NCI-H1694 treated with DMSO at 0.1 percent for 48 hours (cell line): ENCODE measurements at places on chromosomes 7 and 10.

- DNase-seq, result no peak
Observed at GRCh38 chr7:158664406-158664805, 40.2 kb downstream of the NCAPG2 start.

GRCh38 chr10:45197816-45198485 lies 117.5 kb downstream of the OR13A1 start:
- DNase-seq, result no peak

- DNase-seq, result no peak
Observed at GRCh38 chr10:33772370-33773252, 438.1 kb upstream of the NRP1 start.

- DNase-seq, result peak; percentile 20
Observed at GRCh38 chr10:13823096-13823708, 236.4 kb downstream of the PRPF18 start.

GRCh38 chr7:75756991-75757676 lies 14.9 kb downstream of the CCL26 start:
- DNase-seq, result no peak

DNA sequence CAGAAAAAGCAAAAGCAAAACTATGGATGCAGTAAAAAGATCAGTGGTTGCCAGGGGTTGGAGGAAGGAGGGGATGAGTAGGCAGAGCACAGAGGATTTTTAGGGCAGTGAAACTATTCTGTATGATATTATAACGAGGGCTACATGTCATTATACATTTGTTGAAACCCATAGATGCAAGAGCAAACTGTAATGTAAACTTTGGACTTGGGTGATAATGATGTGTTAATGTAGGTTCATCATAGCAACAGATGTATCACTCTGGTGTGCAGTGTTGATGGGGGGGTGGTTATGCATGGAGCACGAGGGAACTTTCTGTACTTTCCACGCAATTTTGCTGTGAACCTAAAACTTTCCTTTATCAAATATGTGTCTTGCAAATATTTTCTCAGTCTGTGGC lies 23.2 kb downstream of the SLK start:
- no peak for DNase-seq

DNA sequence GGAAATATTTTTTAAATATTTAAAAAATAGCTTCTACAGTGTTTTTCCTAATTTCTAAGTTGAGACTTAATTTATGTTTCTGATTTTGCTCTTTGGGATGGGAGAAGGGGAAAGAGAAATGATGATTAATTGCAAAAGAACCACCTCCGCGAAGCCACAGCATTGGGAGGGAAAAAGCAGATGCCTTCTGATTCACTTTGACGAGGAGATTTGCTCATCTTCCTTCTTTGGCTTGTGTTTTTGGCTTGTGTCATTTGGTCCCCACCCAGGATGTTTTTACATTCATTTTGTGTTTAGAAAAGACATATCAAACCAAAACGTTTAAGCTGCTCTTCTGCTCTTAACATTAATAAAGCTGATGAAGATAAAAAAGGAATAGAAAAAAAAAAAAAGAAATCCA lies 121.7 kb downstream of the MACC1 start:
- DNase-seq, result no peak

DNA sequence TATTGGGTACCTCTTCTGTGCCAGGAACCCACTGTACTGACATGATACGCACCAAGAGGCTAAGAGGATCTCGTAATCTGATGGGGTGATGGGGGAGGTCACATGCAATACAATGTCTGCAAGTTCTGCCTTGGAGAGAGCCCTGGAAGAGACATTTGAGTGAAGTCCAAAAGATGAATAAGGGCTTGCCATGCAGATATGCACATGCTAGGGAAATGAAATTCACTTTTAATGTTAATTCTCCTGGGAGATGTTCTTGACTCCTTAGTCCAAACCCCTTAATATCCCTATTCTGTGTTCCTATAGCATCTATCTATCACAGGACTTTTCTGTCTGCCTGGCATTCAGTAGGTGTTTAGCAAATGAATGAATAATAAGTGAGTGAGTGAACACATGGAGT lies 54.0 kb upstream of the GLCCI1 start:
- DNase-seq, result no peak

- no peak for DNase-seq
Observed at GRCh38 chr7:12794722-12795302, 107.4 kb downstream of the ARL4A start.

GRCh38 chr7:106140406-106141173 lies 28.5 kb upstream of the SYPL1 start:
- DNase-seq, result no peak

- no peak for DNase-seq
Observed at GRCh38 chr7:117190104-117190503, 132.8 kb downstream of the WNT2 start.

DNA sequence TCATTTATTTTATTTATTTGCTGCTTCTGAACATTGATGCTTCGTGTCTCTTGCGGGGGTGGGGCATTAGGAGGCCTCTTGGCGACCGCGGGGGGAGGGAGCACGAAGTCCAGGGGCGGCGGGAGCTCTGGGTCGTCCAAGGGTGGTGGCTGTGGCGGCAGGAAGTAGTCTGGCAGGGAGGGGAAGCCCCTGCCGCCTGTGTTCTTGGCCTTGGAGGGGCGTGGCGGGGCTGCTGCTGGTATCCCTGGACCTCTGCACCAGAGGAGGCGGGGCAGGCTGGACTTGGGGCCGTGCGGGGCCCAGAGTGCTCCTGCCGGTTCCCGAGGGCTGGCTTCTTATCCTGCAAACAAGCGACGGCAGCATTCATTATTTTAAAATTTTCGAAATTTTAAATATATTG lies 70.5 kb upstream of the ABI1 start:
- DNase-seq, result no peak

GRCh38 chr10:15419279-15419874 lies 48.3 kb upstream of the FAM171A1 start:
- DNase-seq, result peak; percentile 39

- no peak for DNase-seq
Observed at GRCh38 chr7:22944510-22944909, 69.4 kb downstream of the HYCC1 start.

GRCh38 chr10:11135709-11136108 lies 118.0 kb downstream of the CELF2 start:
- DNase-seq, result no peak

- no peak for DNase-seq
Observed at GRCh38 chr10:69025370-69025896, 36.8 kb downstream of the KIFBP start.

- no peak for DNase-seq
Observed at GRCh38 chr10:60898321-60898720, 45.7 kb downstream of the RHOBTB1 start.

DNA sequence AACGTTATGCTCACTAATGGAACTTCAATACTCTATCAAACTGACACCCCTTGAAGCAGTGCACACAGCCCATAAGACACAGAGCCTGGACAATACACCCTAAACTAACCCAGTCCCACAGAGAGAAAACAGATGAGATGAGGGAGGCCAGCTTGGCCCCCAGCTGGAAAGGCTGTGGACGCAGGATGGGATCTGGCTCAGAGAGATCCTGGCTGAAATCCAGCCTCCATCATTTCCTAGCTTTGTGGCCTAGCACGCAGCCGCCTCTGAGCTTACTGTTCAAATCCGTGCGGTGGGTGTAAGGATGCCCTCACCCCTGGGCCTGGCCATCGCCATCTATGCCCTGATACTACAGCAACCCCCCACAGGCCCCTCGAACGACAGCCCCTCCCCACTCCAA lies 32.7 kb downstream of the SNX8 start:
- peak; percentile 44 for DNase-seq

GRCh38 chr7:98568891-98569290 lies 48.2 kb upstream of the NPTX2 start:
- DNase-seq, result no peak

- DNase-seq, result no peak
Observed at GRCh38 chr10:92753865-92754264, 64.1 kb downstream of the HHEX start.

- no peak for DNase-seq
Observed at GRCh38 chr10:68419376-68419775, 12.3 kb upstream of the RUFY2 start.

DNA sequence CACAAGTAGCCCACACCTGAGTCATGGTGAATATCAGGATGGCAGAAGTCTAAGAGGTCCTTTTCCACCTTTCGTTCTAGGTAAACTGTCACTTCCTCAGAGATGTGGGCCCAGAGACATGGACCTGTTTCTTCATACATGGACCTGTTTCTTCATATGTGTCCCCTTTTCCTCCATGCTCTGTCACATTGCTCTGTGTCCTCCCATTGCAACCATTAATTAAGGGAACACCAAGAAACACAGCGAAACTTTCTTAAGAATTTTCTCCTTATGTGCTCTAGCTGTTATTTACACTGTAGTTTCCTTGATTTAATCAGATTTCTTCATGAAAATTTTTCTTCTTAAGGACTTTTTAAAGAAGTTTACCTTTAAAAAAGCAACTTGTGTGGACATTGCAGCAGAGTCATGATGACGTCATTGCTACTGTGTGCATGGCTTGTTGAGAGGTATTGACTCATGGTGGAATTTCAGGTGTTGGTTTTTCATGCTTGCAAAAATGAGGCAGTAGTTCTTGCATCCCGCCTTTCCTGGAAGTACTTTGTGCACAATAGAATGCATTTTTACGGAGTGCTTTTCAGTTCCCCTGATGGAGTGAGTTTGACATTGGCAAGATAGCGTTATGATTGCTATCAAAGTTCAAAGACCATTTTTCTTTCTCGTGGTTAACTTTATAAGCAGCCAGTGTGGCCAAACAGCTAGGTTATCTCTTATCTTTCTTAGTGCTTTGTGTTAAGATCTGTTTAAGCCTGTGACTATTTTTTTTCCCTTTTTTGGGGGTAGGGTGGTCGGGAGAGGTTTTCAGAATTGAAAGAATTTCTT lies 37.7 kb downstream of the CFAP58 start:
- no peak for DNase-seq

DNA sequence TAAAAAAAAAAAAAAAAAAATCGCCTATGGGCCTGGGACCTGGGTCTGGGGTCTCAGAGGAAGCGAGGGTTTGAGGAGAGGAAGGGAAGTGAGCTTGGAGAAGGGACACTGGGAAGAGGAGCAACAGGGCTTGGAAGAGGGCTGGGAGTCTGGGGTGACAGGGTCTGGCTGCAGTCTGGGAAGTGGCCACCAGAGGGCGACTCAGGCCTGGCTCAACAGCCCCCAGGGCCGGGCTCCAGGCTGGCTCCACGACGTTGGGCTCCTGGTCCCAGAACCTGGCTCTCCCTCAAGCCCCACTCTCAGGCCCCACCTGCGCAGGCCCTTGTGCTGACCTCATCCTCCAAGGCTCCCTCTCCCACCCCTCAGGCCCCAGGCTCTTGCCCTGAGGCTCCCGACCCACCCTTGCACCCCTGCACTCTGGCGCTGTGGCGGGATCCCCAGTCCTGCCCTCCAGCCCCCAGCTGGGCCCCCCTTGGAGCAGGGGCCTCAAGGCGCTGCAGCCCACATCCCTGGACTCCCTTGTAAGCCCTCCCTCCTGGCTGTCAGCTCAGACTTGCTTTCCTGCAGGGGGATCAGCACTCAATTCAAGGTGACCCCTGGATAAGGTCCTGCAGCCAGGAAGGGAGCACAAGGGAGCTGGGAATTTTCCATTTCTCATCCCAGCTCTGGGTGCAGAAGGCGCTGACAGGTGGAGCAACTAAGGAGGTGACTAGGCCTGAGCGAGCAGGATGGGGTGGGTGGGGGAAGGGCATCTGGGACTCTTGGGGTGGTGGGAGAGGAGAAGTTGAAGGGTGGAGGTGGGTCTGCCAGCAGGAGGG lies 5.4 kb upstream of the SPACDR start:
- DNase-seq, result peak; percentile 66

DNA sequence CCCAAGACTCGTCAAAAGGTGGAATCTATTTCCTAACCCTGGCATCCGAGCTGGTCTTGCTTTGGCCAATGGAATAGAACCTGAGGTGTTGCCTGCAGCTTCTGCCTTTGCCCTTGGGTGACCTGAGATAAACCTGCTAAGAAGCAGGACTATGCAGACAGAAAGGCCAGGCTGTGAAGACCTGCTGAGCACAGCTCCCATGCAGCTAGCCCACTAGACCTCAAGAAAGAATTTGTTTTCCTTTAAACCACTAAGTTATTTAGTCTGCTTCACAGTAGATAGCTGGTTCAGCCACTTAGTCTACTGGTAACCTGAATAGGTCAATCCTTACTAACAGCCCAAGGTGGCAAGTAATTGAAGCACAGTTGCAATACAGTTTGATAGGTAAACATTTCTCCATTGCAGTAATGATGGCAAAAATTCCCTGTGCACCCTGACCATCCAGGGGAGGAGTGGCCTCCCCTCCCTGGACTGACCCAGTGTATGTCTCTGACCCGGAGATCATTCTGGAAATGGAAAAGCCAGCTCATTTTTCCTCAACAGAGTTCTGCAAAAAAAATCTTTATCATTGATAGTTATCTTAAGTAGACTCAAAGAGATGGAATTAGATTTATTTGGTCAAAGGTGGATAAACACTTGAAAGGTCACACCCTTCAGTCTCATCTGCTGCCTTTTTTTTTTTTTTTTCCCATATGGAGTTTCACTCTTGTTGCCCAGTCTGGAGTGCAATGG lies 20.0 kb downstream of the TNS3 start:
- no peak for DNase-seq

GRCh38 chr7:28621369-28621841 lies 209.1 kb downstream of the CREB5 start:
- no peak for DNase-seq

- no peak for DNase-seq
Observed at GRCh38 chr10:102255404-102255803, 10.1 kb downstream of the GBF1 start.

DNA sequence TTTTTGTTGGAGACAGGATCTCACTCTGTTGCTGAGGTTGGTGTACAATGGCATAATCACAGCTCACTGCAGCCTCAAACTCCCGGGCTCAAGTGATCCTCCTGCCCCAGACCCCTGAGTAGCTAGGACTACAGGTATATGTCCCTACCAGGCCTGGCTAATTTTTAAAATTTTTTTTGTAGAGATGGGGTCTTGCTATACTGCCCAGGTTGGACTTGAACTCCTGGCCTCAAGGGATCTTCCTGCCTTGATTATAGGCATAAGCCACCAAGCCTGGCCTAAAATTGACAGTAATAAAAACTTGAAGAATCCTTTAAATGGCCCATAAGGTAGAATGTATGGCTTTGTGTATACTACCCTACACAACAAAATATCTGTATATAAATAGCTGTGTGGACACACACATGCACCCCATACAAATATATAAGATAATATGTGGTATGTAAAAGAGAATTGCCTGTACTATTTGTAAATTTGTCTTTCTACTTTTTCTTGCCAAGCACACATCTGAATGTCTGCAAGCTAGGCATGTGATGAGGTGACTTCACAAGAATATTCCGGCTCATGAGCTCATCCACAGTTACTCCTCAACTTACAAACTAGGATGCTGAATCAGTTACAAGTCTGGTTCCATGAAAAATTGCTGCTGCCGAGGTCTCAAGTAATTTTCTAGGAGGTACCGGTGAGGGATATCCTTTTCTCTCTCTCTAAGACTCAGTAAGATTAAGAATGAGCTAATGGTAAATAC lies 26.6 kb downstream of the POLR3A start:
- no peak for DNase-seq
